ENCODE measurements at places on chromosomes 12 and 14.

DNA sequence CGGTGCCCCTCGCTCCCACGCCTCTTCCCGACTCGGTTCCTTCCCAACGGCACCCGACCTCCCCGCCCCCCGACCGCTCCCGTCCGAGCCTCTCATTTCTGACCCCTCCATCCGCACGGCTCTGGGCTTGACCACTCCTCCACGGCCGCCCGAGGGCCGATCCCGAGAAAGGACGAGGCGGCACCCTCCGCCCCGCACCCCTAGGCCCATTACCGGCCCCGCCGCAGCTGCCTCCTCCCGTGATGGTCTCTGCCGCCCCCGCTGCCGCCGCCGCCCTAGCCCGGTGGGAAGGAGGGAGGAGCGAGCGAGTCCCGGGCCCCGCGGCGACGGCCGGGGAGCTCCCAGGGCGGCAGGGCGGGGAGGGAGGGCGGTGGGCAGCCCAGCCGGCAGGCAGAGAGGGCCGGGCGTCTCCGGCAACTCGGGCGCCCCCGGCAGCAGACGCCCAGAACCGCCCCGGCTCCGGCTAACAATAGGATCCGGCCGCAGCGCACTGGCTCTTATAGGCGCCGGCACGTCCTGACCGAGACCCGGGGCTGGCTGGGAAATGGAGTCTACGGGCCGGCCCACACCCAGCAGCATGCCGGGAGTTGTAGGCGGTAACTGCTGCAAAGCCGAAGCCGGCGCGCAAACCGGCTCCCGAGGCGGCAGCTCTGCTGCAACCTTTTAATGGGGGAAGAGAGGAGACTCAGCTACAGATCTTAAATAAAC is at the start of gene CSRNP2:
TSS of gene CSRNP2 (minus strand) at position 471 of the 708 bp plus-strand sequence. CDS start 7,035 bp downstream, outside the sequence.
- peak; percentile 90 for DNase-seq

GRCh38 chr14:69226178-69226577 is 33.8 kb upstream of the GALNT16 start:
- DNase-seq = no peak

DNA sequence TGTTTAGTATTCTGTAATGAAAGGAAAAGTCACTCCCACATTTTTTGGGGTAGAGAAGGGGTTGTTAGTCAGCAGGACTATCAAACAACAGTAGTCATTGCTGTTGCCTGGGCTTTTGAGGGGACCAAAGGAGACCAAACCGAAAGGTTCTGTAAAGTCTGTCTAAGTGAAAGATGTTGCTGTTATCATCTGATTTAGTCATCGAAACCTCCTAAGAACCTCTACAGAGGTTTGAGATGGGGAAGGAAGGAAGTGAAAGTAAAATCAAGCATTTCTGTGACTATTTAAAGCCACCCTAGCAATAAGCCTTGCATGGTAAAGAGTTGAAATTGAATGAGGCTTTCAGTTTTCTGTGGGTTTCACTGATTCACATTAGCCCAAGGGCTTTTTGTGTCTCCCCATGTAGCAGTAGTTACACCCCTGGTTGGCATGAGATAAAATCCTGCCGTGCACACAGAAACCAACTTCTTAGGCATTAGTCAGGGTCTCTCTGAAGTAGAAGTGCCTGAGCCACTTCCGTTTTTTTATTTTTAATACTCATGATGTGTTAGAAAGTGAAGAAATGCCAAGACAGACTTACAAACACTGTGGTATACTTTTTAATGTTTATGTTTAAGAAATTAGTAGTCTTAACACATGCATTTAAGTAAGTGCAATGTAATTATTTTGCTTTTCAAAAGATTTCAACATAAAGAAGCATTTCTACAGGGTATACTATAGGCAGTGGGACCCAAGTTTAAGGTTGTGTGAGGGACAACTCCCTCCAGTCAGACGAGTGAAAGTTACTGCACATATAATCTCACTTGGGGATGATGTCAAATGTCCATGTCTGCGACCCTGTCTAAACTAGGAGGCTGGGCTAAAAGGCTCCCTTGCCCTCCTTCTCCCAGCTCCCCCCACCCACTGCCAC is 50.4 kb downstream of the DYRK2 start:
- peak; percentile 11 for DNase-seq

- DNase-seq = no peak
Measured at GRCh38 chr12:52203079-52203921, 11.5 kb upstream of the KRT80 start.

DNA sequence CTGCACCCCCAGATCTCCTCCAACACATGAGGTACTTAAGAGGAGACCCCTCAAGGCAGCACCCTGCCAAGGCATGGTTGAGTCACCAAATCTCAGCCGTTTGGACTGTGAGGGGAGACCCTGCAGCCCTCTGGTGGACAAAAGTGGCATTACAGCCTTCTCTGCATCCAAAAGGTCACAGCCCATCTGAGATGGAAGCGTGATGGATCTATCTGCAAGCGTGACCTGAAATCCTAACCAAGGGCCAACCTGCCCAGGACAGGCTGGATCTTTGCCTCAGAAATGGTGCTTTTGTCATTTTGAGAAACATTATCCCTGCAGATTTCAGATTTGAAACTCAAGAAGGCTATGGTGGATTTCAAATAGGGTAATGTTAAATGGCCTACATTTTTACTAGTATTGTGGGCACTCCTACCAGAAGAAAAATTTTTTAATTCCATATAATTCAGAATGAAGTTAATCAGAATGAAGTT is 23.7 kb upstream of the DHRS4 start:
- peak; percentile 85 for DNase-seq

DNA sequence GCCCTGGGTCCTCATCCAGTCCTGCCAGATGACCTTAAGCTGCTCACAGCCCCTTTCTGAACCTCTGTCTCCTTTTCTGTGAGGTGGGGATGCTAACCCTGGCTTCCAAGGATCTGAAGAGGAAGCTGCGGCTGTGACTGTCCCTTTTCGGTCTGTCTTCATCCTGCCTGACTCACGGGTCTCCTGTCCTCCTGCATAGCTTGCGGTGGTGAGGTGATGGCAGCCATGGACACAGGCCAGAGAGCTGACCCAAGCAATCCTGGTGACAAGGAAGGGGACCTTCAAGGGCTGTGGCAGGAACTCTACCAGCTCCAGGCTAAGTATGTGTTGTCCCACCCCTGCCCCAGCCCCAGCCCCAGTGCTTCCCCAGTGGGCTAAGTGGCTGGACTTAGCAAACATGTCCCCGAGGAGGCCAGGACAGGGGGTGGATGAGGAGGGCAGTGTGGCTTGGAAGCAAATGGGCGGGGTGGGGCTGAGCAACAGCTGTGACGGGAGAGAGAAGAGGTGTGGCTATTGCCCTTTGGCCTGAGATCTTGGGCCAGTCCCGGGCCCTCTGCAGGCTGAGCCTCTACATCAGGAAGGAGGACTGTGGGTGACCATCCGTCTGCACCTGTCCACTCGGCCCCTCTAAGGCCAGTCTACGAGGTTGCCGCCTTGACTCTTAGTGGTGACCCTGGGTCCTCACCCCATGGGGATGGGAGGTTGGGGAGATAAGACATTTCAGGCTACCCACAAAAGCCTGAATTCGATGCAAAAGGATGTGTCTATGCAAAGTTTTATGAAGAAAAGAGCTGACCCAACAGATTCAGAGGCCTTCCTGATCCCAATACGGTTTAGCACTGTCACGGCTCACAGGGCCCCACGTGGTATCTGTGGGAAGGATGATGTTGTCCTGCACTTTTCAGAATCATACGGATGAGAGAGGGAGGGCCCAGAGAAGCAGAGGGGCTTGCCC is 1.1 kb downstream of the CCDC197 start:
- no peak for DNase-seq

GRCh38 chr12:238736-239398 is 23.8 kb downstream of the SLC6A13 start:
- no peak for DNase-seq

DNA sequence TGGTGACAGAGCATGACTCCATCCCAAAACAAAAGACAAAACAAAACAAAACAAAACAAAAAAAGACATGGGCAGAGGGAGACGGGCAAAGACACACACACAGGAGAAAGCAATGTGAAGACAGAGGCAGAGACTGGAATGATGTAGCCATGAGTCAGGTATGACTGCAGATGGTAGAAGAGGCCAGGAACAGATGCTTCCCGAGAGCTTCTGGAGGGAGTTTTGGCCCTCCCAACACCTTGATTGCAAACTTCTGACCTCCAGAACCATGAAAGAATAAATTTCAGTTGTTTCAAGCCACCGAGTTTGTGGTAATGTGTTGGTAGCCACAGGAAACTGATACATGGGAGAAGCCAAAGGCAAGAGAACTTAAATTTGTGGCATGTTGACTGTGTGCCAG is 27.1 kb downstream of the VWF start:
- no peak for DNase-seq

- no peak for DNase-seq
Measured at GRCh38 chr12:60173224-60174170, 577.7 kb downstream of the SLC16A7 start.

DNA sequence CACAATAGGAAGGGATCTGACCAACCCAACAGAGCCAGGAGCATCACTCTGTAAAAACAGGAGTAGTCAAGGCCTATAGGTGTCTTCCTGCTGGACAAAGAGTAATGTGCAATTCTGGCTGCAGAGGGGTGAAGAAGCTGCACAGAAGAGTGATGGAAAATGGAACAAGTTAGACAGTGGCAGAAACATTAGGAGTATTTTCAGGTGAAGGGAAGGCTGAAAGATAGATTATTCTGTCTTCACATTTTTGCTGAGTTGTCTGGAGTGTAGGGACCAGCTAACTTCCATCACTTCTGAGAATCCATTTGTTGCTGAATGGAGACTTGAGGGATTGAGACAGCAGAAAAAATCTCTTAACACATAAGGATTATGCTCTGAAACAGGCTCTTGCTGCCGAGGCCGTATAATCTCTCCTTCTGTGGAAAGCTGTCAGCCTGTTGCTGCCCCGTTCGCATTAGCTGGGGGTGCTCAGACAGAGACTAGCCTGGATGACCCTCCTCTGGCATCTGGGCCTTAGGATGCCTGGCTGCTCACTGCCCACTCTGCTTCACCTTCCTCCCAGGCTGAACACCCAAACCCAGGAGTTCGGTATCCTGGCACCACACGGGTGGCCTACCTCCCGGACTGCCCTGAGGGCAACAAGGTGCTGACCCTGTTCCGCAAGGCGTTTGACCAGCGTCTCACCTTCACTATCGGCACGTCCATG is 3.1 kb upstream of the ARHGEF25 start:
- no peak for DNase-seq

DNA sequence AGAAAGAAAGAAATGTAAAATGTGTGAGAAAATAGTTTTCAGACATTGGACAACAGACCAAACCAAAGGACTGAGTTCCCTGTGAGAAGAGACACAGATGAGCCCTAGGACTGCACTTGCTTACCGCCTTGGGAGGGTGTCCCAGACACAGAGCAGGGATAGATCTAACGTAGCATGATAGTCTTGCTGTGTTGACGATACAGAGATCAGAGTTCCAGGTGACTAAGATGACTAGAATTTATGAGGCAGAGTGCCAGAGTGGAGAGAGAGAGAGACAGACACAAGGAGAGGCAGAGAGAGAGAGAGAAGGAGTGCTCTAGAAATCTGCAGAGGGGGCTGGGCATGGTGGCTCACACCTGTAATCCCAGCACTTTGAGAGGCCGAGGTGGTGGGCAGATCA is 148.2 kb upstream of the LMNTD1 start:
- no peak for DNase-seq

- DNase-seq = no peak
Measured at GRCh38 chr14:101480747-101481530, 80.4 kb upstream of the DIO3 start.

DNA sequence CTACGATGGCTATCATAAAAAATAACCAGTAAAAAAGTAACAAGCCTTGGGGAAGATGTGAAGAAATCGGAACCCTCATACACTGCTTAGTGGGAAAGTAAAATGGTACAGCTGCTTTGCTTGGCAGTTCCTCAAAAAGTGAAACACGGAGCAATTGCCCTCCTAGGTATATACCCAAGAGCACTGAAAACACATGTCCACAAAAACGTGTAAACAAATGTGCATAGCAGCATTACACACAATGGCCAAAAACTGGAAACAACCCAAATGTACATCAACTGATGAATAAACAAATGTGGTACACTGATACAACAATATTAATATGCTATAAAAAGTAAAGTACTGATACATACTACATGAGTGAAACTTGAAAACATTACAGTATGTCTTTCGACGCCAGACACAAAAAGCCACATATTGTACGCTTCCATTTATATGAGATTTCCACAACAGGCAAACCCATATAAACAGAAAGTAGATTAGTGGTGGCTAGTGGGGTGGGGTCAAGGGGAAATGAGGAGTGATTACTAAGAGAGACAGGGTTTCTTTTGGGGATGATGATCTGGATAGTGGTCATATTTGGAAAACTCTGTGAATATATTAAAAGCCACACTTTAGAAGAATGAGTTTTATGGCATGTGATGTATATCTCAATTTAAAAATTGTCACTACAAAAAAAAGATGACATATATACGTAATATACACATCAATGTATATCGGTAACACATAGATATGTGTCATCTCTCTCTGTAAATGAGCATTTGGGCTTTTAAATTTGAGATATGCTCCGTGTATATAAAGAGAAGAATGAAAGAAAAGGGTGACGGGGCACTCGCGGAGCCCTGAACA is 996 bp downstream of the SLC41A2 start:
- DNase-seq = no peak

DNA sequence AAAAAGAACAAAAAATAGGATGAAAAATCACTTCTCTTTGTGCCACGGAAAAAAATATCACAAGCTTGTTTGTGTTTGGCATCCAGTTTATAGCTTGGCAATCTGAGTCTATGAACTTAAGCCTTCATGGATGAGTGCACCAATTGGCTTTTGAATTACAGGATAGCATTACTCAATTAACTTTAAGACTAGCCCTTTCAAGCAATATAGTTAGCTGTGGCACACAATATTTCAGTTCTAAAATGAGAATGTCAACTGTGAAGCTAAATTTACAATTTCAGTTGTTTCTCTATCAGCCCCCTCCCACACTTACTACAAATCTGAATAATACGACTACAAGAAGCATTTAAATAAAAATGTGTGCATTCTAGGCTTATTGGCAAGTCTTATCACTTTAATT is 8.3 kb downstream of the RERG start:
- no peak for DNase-seq

DNA sequence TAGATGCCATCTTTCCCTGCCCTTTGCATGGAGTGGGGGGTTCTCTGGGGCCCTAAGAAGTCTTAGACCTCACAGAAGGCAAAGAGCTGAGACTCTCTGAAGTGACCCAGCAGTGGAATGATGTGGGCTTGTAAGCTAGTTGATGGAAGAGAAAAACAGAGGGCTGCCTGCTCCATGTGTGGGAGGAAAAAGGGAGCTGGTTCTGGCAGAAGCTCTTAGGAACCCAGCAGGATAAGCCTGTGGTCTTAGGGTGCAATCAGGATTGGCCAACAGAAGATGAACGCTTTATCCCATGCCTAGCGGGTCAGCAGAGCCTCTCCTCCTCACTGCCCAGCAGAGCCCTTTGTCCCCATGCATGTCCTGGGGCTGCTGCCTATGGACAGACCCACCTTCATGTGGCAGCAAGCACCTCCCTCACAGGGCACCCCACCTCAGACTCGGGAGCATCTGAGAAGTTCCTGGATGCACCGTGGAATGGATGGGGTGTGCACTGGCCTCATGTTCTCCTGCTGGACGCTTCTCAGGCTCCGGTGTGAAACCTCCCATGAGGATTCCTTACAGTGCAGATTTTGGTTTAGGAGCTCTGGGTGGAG is 152.7 kb downstream of the ADGRD1 start:
- no peak for DNase-seq

GRCh38 chr12:538731-539539 is 79.2 kb downstream of the B4GALNT3 start:
- no peak for DNase-seq

Data from activated CD4-positive, alpha-beta T cell treated with anti-CD3 and anti-CD28 coated beads for 24 hours (primary cell).